ENCODE measurements at places on chromosomes 2 and 18. TPM values are rescaled to one million over a fixed set of nuclear protein-coding genes. Genes with fewer than 3 reads are reported as not detected.

The LBX2 gene
- polyA plus RNA-seq, result not detected

DNA sequence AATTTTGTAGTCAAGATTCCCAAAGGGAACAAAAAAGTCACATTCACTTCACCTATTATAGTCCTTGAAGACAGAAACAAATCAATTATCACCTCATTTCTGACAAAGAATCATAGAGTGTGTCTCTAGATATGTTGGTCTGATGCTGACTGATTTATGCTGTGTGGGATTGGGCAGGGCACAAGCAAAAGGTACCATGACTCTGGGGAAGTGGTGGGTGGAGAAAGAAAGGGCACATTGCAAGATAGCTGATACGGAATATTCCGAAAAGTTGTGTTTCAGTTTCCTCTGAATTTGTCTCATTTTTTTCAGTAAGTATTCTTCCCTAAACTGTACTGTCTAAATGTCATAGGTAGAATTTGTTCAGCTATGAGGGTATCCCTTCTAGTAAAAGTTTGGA lies 268.0 kb downstream of the MREG start:
- H3K4me1 ChIP-seq, result no peaks in the 10 kb centered on the region
- DNase-seq, result no peak
- H3K27me3 ChIP-seq, result no peaks in the 10 kb centered on the region
- no peak overlapping the region for H3K4me3 ChIP-seq
- no peak overlapping the region for H3K27ac ChIP-seq

DNA sequence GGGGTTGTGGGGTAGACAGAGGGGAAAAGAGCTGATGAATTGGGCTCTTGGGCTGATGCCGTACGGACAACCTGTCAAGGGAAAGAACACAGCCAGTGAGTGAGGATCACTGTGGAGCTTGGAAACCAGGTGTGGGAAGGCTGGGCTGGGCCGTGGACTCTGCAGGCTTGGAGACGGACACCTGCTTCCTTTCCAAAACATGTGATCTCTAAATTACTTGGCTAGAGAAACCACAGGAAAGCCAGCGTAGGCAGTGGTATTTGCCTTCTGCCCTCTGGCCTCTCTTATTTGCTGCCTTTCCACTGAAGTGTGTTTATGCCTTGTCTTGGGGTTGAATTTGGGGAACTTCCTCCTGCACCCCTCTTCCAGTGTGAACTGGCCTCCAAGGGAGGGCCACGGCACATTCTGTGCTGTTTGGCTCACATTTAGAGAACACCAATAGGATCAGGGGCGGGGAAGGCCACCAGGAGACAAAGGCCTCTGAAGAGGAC lies 267.7 kb downstream of the PRKCE start:
- no peak overlapping the region for H3K4me3 ChIP-seq
- no peak for DNase-seq
- H3K27me3 ChIP-seq, result no peaks in the 10 kb centered on the region
- H3K27ac ChIP-seq, result peak overlapping the region; percentile 41

- no peak overlapping the region for H3K4me3 ChIP-seq
- H3K27me3 ChIP-seq, result no peaks in the 10 kb centered on the region
- no peak for DNase-seq
- H3K36me3 ChIP-seq, result no peaks in the 10 kb centered on the region
- H3K4me1 ChIP-seq, result no peaks in the 10 kb centered on the region
Observed at GRCh38 chr2:79936715-79937114, 367.8 kb downstream of the LRRTM1 start.

DNA sequence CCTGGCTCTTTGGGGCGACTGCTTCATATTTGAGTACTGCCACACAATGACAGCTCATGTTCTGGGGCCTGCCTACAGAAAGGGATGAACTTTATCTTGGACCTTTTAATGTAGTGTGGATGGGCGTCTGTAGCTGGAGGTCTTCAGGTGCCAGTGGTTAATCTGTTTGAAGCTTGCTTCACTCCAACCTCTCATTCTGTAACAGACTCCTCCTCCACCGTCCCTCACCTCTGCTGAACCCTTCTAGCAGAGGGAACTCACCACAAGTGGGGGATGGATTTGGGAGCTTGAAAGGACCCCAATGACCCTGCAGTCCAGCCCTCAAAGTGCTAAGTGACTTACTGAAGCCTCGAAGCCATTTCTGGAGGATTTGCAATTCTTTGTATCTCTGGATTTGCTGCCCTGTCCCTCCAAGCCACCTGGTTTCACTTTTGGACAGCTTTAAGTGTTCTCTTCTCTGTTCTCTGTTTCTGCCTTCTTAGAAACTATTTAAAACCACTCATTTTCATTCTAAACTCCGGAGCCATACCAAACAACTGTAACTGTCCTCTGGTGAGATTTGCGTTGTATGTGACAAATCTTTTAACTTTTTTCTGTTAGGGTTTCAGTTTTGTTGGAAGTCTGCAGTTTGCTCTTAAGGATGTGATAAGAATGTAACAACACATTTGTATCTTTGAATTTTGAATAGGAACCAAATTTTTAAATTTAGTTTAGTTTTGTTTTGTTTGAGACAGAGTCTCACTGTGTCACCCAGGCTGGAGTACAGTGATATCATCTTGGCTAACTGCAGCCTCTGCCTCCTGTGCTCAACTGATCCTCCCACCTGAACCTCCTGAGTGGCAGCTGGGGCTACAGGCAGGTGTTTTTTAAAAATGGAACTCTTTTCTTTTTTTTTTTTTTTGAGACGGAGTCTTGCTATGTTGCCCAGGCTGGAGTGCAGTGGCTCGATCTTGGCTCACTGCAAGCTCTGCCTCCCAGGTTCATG lies 37.0 kb upstream of the CASP8 start:
- no peak for DNase-seq
- peaks cover 30% of the 10 kb centered on the region for H3K4me1 ChIP-seq

- H3K27ac ChIP-seq, result no peak overlapping the region
- no peaks in the 10 kb centered on the region for H3K27me3 ChIP-seq
- no peak for DNase-seq
- H3K4me3 ChIP-seq, result no peak overlapping the region
Observed at GRCh38 chr2:230985519-230986231, 10.2 kb upstream of the SPATA3 start.

DNA sequence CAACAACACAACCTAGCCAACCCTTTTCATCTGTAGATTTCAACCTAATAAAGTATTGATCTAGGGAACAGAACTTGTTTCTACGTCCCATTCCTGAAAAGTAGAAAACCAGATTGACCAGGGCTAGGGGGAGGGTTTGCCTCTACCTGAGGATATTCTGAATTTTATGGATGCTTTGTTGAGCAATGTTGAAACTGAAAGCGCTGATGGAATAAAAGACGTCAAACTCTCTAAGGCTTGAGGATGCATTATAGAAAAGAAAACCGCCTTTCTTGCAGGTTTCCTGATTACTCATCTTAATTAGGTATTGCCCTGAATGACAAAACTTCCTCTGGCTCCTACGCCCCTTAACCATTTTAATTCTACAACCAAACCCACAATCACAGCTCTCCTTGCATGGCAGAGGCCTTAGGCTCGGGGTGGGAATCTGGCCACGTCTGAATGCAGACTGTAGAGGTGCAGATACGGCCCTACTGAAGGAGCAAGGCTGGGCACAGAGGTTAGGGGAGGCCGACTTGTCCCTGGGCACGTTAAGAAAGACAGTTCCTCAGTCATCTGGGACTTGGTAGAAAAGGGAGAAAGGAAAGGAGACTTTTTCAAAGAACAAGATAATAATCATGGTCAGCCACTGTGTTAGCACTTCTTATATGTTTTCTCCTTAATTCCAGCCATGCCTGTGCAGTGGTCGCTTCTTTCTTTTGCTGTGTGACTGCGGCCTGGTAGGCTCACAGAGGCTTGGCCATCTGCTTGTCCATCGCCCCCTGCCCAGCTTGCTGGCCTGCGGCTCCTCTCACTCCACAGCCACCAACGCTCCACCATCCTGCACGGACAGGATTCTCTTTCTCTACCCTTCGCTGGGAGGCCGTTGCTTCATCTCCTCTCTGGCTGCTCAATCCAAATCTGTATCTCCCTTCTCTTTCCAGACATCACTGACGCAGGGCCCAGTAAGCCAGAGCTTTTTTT lies 209.5 kb downstream of the VAPA start:
- no peak overlapping the region for H3K27ac ChIP-seq
- no peaks in the 10 kb centered on the region for H3K27me3 ChIP-seq
- DNase-seq, result no peak

DNA sequence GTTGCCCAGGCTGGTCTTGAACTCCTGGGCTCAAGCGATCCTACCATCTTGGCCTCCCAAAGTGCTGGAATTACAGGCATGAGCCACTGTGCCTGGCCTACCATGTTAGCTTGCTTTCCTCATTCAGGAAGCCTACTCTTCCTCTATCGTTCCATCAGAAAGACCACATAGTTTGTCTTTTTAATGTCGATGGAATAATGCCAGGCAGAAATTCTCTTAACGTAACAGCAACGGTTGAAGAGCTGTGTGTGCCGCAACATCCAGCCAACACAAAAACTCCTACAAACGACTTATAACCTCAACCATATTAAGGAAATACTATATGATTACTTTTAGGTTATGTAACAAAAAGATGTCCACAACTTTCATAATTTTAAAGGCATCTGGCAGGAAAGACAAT lies 10.5 kb downstream of the ITGB1BP1 start:
- no peak for DNase-seq
- H3K27ac ChIP-seq, result no peak overlapping the region
- H3K27me3 ChIP-seq, result no peaks in the 10 kb centered on the region

GRCh38 chr18:59848002-59848401 lies 51.8 kb upstream of the PMAIP1 start:
- H3K27ac ChIP-seq, result no peak overlapping the region
- peak; percentile 68 for DNase-seq
- peaks cover 38% of the 10 kb centered on the region for H3K4me1 ChIP-seq
- H3K27me3 ChIP-seq, result no peaks in the 10 kb centered on the region
- H3K36me3 ChIP-seq, result no peaks in the 10 kb centered on the region
- no peak overlapping the region for H3K4me3 ChIP-seq

The GPR75 gene
- polyA plus RNA-seq, result 5.9 TPM

DNA sequence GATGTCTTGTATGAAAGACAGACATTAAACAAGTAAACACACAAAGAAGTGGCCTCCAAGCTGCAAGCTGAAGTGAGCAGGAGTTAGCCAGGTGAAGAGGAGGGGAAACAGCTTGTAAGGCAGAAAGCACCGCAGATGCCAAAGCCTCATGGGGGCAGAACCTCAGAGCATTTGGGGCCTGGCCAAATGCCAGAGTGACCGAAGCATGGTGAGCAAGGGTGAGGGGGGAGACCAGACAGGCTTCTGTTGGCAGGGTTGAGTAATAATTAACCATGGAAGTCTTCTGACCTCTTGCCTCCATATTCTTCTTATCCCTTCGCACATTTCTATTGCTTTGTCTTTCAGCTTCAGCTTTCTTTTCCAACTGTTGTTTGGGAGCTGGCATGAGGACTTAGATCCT lies 5.6 kb downstream of the QPCT start:
- peak; percentile 75 for DNase-seq
- no peak overlapping the region for H3K4me3 ChIP-seq
- peaks cover 24% of the 10 kb centered on the region for H3K4me1 ChIP-seq
- H3K36me3 ChIP-seq, result no peaks in the 10 kb centered on the region

GRCh38 chr2:106963156-106963555 lies 77.2 kb upstream of the ST6GAL2 start:
- H3K36me3 ChIP-seq, result no peaks in the 10 kb centered on the region
- H3K27ac ChIP-seq, result no peak overlapping the region
- H3K27me3 ChIP-seq, result no peaks in the 10 kb centered on the region
- no peaks in the 10 kb centered on the region for H3K4me1 ChIP-seq
- no peak overlapping the region for H3K4me3 ChIP-seq

The ARL4C gene
- 27.7 TPM for polyA plus RNA-seq

The SCN9A gene
- polyA plus RNA-seq, result 0.04 TPM

DNA sequence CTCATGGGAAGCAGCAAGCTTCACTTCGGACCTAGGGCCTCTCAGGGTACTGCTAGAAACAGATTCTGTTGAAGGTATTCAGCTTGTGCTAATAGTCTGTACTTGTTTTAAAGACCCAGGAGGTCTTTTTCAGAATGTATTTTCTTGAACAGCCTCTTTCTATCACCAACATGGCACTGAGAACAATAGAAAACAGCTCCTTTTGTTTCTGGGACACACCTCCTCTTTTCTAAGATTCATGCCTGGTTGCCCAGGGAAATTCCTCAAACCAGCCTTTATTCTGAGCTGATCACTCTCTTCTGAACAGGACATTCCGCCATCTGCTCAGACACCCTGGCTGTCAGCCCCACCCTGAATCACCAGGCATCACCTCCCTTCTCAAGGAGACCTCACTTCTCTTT lies 389.6 kb downstream of the TGIF1 start:
- no peaks in the 10 kb centered on the region for H3K4me1 ChIP-seq
- no peak overlapping the region for H3K27ac ChIP-seq
- DNase-seq, result no peak
- no peak overlapping the region for H3K4me3 ChIP-seq
- H3K27me3 ChIP-seq, result no peaks in the 10 kb centered on the region
- no peaks in the 10 kb centered on the region for H3K36me3 ChIP-seq

GRCh38 chr2:65062843-65063825 lies 6.9 kb downstream of the CEP68 start:
- H3K27ac ChIP-seq, result no peak overlapping the region
- no peaks in the 10 kb centered on the region for H3K27me3 ChIP-seq
- no peak overlapping the region for H3K4me3 ChIP-seq
- H3K4me1 ChIP-seq, result peaks cover 13% of the 10 kb centered on the region
- no peak for DNase-seq
- no peaks in the 10 kb centered on the region for H3K36me3 ChIP-seq

DNA sequence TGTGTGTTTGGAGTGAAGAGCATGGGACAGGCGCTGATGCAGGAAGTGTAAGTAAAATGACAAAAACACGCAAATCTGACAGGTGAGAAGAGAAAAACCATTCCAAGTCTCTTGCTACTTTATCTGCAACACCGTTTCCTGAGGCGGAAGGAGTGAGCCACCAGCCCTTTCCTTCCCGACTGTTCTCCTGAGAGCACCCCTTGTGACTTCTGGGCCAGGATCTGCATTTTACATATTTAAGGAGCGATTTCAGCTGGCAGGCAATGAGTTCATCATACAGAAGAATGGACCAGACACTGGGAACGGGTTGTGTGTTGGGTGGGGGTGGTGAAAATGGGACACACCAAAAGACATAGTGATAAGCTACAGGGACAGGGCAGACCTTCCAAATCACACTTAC lies 277.3 kb downstream of the TGIF1 start:
- no peaks in the 10 kb centered on the region for H3K36me3 ChIP-seq
- DNase-seq, result no peak
- no peak overlapping the region for H3K27ac ChIP-seq
- H3K4me3 ChIP-seq, result no peak overlapping the region

GRCh38 chr2:202178346-202178958 lies 59.9 kb downstream of the SUMO1 start:
- DNase-seq, result peak; percentile 69
- H3K4me1 ChIP-seq, result no peaks in the 10 kb centered on the region
- H3K36me3 ChIP-seq, result no peaks in the 10 kb centered on the region

- no peak overlapping the region for H3K27ac ChIP-seq
- no peak overlapping the region for H3K4me3 ChIP-seq
- peaks cover 3% of the 10 kb centered on the region for H3K27me3 ChIP-seq
Observed at GRCh38 chr2:68951899-68952298, 794 bp downstream of the GKN2 start.

DNA sequence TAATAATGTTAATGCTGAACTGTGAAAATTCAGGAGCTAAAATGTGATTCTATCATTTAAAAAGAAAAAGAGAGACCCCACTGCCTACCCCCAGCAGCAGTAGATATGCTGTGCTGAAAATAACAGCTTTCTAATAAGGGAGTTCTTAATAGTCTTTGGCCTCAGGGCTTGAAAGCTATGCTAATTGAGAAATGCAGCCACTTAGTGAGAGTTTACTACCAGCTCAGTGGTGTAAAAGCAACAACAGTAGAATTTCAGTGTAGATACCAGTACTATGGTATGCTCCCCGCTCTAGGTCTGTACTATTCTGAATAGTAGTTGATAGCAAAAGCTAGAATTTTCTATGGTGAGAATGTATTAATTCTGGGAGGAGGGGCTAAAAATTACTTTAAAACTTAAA lies 303.1 kb upstream of the VWC2L start:
- H3K27me3 ChIP-seq, result no peaks in the 10 kb centered on the region
